ENCODE measurements at places on chromosomes 7 and 10.

GRCh38 chr7:154503962-154504550 lies 451.9 kb downstream of the DPP6 start:
- DNase-seq, result peak; percentile 16

DNA sequence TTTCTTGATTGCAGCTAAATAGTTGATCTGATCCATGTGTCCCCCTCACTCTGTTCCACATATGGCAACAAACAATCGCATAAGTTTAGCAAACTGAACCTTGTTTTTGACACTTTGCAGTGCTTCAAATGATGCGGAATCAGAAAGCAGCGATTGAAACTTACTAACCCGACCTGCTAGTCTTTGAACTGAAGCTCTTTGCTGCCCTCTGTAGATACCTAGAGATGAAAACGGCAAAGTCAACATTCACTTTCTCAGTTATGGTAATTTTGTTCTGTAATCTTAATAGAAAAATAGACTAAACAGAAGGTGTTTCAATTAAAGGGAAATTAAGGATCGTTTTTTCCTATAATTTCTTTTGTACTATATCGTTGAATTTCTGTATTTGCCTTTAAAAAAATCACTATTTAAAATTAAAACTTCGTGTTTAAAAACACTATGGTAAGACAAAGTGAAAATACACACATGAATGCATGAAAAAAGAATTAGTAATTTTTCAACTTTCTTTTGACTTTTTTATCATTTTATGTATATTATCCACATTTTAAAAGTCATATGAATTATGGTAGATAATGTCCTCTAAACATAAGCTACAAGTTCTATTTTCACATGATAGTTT lies 276.5 kb downstream of the MAGI2 start:
- peak; percentile 45 for DNase-seq

DNA sequence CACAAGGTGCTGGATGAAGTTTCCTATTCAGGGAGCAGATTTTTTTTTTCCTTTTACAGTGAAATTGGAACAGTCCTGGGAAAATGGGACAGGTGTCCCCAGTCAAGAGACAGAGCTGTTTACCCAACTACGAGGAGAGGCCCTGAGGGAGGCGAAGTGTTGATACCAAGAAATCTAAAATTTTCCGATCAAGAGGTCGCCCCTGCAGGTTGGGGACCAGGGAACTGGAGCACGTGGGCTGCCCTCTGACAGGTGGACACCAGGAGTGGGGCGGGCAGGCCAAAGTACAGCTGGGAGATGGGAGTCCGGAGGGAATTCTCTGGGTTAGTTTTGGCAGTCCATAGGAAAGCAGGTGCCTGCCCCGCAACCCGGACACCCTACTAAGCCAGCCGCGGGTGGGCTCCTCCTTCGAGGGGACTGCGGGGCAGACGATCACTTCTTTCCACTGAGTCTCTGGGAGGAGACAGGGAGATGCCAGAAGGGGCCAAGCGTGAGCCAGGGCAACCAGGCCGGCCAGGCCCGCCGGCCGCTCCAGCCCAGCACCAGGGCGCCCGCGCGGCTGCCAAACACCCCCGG lies 965 bp upstream of the CAMK1D start:
- DNase-seq, result no peak

- no peak for DNase-seq
Observed at GRCh38 chr10:132355297-132355696, 23.3 kb downstream of the LRRC27 start.

DNA sequence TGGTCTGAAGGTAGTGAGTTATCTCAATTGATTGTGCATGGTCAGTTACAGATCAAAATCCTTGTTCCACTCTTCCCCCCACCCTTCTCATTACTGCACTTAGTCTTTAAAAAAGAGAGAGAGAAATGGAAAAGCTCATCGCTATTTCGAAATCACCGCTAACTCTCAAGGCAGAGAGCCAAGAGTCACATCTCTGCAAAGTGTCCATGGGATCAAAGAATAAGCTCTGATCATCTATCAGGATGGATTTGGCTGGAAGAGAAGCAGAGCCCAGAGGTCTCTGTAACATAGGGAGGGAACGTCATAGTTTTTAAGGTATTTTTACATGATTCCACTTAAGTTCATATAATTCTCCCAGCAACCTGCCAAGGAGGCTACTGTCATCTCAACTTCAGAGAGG lies 30.0 kb upstream of the MYH16 start:
- DNase-seq, result no peak
